ENCODE measurements at places on chromosomes 7 and 10.

- DNase-seq = no peak
Measured at GRCh38 chr10:21907436-21907835, 96.1 kb downstream of the DNAJC1 start.

- no peak for DNase-seq
Measured at GRCh38 chr10:27153845-27154193, 365 bp downstream of the YME1L1 start.

- DNase-seq = no peak
Measured at GRCh38 chr7:112067632-112068540, 138.3 kb downstream of the DOCK4 start.

DNA sequence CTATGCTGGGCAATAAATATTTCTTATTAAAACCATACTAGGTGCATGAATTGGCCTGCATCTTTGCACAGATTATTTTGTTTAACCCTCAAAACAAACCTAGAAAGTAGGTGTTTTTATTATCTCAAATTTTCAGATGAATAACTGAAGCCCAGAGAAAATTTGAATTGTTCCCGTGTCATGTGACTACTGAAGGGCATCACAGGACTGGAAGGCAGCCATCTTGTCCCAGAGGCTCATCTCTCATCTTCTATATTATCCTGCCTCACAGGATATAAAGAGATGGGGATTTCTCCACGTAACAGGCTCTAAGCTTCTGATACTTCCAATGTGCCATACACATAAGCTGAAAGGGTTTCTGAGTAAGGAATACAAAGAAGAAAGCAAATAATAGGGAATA lies 84.0 kb upstream of the ODAD2 start:
- no peak for DNase-seq

DNA sequence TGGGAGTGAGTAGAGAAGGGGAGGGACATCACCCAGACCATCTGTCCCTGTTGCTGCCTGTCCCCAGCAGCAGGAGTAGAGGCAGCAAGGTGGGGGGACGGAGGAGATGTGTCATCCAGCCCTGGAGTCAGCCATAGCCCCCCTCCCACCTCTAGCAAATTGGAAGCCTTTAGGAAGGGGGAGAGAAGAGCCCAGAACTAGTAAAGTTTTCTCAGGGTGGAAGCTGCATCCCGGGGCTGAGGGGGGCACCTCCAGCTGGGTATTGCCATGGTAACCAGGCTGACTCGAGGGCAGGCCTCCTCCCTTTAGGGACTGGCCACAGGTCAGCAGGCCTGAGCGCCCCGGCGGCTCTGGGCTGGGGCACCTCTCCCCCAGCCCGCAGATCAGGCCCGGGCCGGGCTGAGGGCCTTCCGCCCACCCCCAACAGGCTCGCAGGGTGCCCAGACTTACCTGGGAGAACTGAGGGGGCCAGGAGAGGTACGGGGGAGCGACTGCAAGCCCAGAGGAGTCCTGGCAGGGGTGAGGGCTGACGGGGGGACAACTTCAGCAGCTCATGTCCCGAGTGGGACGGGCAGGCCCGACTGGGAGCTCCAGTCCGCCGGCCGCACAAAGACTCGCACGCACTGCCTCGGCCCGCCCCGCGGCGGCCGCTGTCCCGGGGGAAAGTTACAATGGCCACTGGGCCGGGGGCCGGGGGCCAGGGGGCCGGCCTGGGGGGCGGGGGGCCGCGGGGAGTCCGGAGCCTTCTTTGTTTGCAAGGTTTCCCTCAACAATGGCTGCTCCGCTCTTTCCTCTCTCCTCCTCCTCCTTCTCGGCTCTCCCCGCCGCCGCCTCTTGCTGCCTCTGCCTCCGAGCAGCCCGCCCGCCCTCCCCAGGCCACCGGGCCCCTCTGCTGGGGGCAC lies 6.0 kb downstream of the LDB1 start:
- DNase-seq = no peak

GRCh38 chr7:145700488-145700887 lies 416.1 kb upstream of the CNTNAP2 start:
- no peak for DNase-seq

DNA sequence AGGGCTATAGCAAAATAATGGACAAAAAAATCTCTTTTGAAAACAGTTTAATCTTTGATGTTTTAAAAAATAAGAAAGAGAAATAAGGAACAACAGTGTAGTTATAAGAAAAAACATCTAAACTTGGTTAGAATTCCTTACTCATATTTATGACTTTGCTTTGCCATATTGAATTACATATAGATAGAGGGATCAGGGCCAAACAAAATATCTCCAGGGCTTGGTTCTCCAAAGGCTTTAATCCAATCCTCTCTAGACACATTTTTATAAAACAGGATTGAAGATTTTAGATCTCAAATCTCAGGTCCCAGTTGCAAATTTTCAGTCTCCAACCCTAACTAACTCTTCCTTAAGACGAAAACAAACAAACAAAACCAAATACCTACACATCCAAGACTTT lies 72.6 kb upstream of the RHOBTB1 start:
- no peak for DNase-seq

DNA sequence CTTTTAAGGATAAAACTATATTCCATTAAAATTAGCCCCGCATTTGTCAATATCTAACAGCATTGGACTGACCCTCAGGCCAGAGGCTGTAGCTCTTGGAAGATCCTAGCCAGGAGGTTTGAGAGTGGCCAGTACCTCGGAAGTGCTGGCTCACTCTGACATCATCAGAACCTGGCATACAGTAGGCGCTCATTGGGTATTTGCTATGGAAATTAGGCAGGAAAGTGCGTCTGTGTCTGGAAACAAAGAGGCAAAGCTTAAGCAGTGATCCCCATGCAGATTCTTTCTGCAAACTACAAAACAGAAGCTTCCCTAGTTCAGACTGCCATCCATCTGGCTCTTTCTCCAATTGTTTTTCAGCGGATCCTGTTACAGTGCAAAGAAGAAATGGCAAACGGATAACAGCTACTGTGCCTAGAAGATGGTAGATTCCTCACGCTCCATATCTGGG lies 1.7 kb upstream of the PRKCQ start:
- no peak for DNase-seq

DNA sequence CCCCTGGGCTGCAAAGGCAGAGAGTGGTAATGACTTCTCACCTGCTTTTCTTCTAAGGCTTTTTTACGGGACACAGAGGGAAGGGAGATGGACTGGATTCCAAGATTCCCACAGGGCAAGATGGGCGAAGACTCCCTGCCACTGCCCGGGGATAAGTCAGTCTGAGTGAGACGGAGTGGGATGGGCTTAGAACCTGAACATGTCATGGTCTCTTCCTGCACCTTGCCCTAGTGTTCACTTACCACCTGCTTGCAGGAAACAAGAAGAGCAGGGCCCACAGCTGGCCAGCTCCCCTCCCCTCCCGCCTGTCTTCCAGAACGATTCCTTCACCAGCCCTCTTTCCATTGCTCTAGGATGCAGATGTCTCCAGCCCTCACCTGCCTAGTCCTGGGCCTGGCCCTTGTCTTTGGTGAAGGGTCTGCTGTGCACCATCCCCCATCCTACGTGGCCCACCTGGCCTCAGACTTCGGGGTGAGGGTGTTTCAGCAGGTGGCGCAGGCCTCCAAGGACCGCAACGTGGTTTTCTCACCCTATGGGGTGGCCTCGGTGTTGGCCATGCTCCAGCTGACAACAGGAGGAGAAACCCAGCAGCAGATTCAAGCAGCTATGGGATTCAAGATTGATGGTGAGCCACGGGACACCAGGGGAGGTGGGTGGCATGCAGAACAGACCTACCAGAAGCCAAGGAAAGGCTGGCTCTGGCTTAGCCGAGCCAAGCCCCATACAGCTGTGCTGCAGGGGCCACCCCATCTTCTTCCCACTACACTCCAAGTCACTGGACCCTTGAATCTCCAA lies 1.3 kb downstream of the SERPINE1 start:
- no peak for DNase-seq

- DNase-seq = no peak
Measured at GRCh38 chr7:45186261-45186813, 28.7 kb downstream of the RAMP3 start.

DNA sequence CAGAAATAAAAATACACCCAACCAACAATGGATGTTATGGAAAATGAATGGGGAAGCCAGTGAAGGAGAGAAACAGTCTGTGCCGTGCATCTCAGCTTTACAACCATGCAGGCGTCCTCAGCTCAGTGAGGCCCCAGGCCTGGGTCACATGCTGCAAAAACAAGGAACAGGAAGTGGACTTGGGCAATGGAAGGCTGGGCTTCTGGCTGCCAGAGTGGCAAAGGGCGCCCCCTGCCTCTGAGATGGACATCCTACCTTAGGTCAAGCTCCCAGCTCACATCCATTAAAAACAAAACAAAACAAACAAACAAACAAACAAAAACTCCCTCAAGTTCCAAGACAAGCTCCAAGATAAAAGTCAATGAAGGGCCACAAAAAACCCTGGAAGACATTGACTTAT lies 54.7 kb upstream of the AFAP1L2 start:
- peak; percentile 6 for DNase-seq

GRCh38 chr10:28897617-28898464 lies 220.5 kb downstream of the BAMBI start:
- no peak for DNase-seq

DNA sequence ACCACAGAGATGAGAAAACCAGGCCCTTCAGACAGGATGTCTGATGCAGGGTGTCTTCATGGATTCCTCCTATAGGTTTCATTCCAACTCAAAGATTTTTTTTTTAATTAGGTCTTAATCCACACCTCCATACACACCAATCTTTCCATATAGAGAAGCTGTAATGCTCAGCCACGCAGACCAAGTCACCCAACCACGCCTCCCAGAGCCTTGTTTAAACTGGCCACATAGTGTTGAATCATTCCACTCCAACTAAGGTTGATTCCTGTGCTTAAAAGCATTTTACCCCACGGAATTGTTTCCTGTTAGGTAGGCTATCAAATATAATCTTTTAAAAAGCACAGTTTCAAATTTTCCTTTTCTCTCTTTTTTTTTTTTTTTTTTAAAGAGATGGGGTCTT lies 153.6 kb downstream of the TYW1B start:
- DNase-seq = no peak

DNA sequence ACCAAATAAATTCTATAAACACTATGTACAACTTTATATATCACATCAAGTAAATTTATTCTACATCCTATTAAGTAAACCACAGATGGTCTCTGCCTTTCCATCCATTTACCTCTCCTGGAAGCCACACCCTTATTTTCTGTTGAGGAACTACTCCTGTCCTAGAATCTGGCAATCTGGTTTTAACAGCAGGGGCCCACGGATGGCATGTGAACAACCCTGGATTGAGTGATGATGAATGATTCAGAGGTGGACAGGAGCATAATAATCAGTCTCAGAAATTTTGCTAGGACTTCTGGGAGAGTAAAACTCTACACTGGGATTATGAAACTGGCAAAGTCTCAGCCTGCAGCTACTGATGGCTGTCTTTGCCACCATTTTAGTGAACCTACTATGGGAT lies 54.1 kb downstream of the CDK6 start:
- DNase-seq = no peak

GRCh38 chr10:80583685-80584084 lies 46.0 kb downstream of the SH2D4B start:
- no peak for DNase-seq

- DNase-seq = no peak
Measured at GRCh38 chr10:5665373-5666007, 905 bp downstream of the ASB13 start.

DNA sequence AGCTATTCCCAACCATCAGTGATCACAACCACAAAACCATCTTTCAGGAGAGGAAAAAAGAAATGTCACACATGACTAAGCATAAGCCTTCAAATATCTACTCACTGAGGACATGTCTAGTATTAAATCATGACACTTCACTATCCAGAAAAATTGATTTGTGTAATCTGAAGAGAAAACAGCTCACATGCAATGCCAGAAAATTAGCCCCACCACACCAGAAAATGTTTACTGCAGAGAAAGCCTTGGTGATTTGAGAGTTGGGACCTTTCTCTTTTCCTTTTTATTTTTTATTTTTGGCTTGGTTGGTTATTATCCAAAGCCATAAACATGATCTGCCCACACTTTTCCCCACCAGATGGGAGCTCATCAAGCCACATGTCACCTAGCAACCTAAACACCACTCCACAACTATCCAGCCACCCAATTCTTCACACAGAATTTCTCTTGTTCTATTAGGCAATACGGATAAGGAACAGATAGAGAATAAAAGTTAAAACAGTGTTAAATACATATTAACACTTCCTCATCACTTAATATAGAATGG lies 3.1 kb downstream of the PARD3 start:
- DNase-seq = no peak

GRCh38 chr10:119281581-119282071 lies 74.3 kb downstream of the GRK5 start:
- DNase-seq = no peak

DNA sequence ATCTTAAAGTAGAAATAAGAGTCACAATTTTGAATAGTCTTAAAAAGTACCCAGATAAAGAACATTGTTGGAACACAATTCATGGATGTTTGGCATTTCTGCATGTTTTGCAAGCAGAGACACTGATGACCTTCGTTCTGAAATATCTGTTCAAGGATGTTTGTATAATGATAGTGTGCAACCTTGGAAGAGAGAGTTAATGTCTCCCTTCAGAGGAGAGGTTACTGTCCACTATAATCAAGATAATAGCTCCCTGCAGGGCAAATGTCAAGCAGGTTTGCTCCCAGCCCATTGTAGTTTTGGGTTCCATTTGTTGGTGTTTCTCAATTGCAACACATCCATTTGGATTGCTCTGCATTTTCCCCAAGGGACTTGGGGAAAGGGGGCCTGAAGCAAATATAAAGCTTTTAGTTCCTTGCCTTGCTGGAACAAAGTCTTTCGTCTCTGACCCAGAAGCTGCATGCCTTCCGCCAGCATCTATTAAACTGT lies 45.2 kb downstream of the COL1A2 start:
- DNase-seq = no peak

DNA sequence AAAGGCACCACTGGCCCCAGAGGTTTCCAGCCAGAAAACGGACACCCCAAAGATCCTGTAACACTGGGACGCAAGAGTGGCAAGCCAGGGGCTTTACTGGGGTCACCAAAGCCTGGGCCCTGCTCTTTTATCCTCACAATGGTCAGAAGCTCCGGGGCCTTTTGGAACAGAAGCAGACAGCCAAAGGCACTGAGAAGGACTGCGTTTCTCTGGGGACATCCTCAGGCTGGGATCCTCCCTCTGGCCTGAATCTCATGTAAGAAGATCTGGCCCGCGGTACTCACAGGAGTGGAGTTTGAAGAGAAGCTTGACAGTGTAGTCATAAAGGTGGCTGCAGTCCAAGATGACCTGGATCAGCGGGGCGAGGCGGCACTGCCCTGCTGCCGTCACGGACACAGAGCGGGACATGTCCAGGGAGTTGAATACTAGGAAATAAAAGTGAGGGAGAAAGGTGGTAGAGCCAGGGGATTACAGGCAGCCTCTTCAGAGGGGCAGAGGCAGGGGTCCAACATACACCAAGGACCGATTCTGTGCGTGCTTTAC lies 81.4 kb downstream of the SPDYE5 start:
- DNase-seq = no peak

- DNase-seq = no peak
Measured at GRCh38 chr7:92425311-92425947, 21.9 kb upstream of the GATAD1 start.

DNA sequence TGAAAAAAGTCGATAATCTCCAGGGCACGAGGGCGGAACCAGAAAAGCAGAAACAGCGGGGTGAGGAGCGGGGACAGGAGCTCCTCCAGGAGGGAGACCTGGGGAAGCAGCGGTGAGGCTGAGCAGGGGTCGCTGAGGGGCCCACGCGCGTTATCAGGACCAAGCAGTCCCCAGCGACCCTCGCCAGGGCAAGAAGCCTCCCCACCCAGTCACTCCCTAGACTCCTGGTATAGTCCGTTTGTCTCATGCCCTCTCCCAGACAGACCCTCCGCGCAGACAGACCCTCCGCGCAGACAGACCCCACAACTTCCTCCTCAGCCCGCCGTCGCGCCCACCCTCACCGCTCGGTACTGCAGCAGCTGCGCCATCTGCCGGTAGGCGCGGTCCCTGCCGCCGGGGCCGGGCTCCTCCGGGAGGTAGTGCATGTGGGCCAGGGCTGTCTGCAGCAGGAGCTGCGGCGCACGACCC lies 6.3 kb downstream of the ATG9B start:
- DNase-seq = peak; percentile 86

Measured in stimulated activated CD4-positive, alpha-beta T cell treated with anti-CD3 and anti-CD28 coated beads, Interleukin-1b, Interleukin-23, amount 100 ng/mL, for 4 hours (primary cell).